Heart left ventricle (tissue), 16 donors: ENCODE measurements at places on chromosomes 3 and 15. TPM values are rescaled to one million over a fixed set of nuclear protein-coding genes. Genes with fewer than 3 reads are reported as not detected.

ITIH4 gene
- 1.6 TPM for total RNA-seq

GOLGA6D gene
- total RNA-seq: not detected

CACNA1D gene
- total RNA-seq: 1.2 TPM

FAM3D gene
- not detected for total RNA-seq

GOLGA6L2 gene
- total RNA-seq: not detected

ATP13A3 gene
- 205 TPM for total RNA-seq

CADPS gene
- 12.6 TPM for total RNA-seq

ZBTB38 gene
- total RNA-seq: 128 TPM

TJP1 gene
- 159 TPM for total RNA-seq

CPN2 gene
- 0.77 TPM for total RNA-seq

SUCNR1 gene
- 0.19 TPM for total RNA-seq

ARPIN gene
- 11.4 TPM for total RNA-seq

CLDN18 gene
- not detected for total RNA-seq

ERICH6 gene
- total RNA-seq: not detected

PHLDB2 gene
- total RNA-seq: 121 TPM

RFTN1 gene
- 25.0 TPM for total RNA-seq

INSYN1 gene
- total RNA-seq: 174 TPM

RBP2 gene
- total RNA-seq: not detected

GOLGA8O gene
- total RNA-seq: 3.5 TPM

REC114 gene
- 0.32 TPM for total RNA-seq

DPPA2 gene
- total RNA-seq: not detected

RETNLB gene
- total RNA-seq: not detected

ARPP21 gene
- total RNA-seq: not detected

SPCS1 gene
- total RNA-seq: 74.9 TPM

SH2D7 gene
- not detected for total RNA-seq

CCR1 gene
- 3.2 TPM for total RNA-seq

ADAMTS7 gene
- 24.0 TPM for total RNA-seq

P2RY13 gene
- total RNA-seq: 0.50 TPM

PARP3 gene
- 13.9 TPM for total RNA-seq

RABL3 gene
- 10.2 TPM for total RNA-seq

AGBL1 gene
- not detected for total RNA-seq

MYH15 gene
- total RNA-seq: 0.19 TPM

P3H2 gene
- total RNA-seq: 5.7 TPM

GOLGA8Q gene
- total RNA-seq: 2.4 TPM

GTF2A2 gene
- 59.8 TPM for total RNA-seq

FAM227B gene
- total RNA-seq: 16.1 TPM

ZMYND10 gene
- not detected for total RNA-seq

LDHAL6B gene
- total RNA-seq: not detected

CCR8 gene
- not detected for total RNA-seq

MEX3B gene
- 2.0 TPM for total RNA-seq

ST6GAL1 gene
- total RNA-seq: 88.6 TPM

CASR gene
- not detected for total RNA-seq

IFT57 gene
- 29.2 TPM for total RNA-seq

SKOR1 gene
- total RNA-seq: 0.15 TPM

SEMA6D gene
- total RNA-seq: 17.8 TPM

GPR160 gene
- 0.72 TPM for total RNA-seq

UBA7 gene
- total RNA-seq: 16.1 TPM

ACVR2B gene
- total RNA-seq: 12.4 TPM

GOLGA8R gene
- total RNA-seq: 3.4 TPM

CFAP92 gene
- total RNA-seq: not detected
